Dermis microvascular lymphatic vessel endothelial cell (primary cell): ENCODE measurements at places on chromosomes 7 and 10.
A peak's percentile ranks its signal among the peaks of the same experiment; 100 is the strongest.

DNA sequence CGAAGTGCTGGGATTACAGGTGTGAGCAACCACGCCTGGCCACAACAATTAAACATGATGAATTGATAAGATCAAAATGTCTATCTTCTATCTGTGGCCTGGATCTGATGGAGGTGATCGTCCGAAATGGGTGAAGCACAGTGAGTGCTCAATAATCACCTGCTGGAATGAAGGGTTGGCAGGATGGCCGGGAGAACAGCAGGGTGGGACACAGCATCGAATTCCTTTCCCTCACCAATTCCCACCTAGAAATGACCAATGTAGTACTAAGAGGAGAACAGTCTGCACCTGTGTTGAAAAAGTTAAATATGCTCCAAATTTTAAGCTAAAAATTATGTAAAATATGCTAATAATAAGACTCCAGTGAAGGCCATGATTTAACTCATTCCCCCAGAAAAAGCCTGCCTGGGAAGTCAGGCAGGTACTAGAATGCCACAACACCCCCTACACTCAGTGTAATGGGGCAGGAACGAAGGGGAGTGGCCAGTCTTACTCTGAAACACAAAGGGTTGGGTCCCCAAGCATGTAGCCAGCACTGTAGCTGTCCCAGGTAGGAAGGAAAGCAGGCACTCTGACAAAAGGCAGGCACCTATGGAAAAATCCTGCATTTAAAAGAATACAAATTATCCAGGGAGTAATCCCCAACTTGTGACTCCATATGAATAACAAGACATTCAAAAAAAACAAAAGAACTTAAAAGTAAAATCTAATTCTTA lies 110.3 kb downstream of the VPS41 start:
- no peak for DNase-seq

- DNase-seq: no peak
These were observed at the start of gene CLCN1 for GRCh38 chr7:143315776-143316175. Gene CLCN1, plus strand, starts transcription at chr7:143316111. Its CDS starts 102 bp downstream, at chr7:143316213.

- no peak for DNase-seq
These were observed 352.1 kb downstream of the FRMD4A start for GRCh38 chr10:13978533-13979115.

DNA sequence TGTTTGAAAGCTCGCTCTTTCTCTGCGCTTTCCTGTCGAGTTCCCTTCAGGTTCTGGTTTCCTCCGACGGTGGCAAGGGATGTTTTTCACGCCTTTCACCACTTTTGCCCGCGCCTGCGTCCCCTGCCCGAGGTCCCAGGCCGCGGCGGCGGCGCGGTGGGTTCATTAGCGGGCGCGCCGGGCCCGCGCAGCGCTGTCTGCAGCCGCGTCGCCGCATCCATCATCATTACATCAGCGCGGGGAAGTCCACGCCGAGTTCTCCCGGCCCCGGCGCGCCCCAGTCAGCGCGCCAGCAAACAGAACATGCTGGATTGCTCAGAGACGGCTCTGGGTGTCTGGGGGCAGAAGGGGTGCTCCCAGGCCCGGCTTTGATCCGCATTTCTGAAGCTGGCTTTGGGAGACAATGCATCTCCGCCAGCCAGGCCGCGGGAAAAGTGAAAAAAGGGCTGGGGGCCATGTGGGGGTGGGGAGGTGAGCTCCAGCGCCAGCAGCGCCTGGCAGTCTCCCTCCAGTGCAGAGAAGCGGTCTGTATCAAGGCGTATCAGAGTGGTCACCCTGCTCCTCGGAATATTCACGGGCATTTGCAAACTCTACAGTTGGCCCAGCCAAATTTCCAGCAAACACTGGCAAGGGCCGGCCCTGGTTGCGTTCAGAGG lies 8.9 kb downstream of the GLI3 start:
- DNase-seq: peak; percentile 49

GRCh38 chr7:45642044-45642443 lies 67.9 kb downstream of the ADCY1 start:
- DNase-seq: no peak
